ENCODE measurements at places on chromosomes 6 and 20.

DNA sequence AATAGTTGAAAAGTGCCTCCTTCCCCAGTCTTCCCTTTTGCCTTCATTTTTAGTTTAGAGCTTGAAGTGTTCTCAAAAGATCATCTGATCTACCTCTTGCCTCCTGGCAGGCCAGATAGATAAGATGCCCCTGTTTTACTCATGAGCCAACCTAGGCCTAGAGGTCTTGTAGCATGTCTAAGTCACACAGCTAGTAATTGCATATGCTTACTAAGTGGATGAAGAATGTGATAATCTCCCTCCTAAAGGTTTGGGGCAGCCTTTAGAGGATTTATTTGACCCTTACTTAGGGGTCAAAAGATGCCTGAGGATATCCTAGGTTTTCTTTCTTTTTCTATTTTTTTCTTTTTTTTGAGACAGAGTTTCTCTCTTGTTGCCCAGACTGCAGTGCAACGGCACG is 2.1 kb downstream of the C6orf141 start:
- no peak for DNase-seq

DNA sequence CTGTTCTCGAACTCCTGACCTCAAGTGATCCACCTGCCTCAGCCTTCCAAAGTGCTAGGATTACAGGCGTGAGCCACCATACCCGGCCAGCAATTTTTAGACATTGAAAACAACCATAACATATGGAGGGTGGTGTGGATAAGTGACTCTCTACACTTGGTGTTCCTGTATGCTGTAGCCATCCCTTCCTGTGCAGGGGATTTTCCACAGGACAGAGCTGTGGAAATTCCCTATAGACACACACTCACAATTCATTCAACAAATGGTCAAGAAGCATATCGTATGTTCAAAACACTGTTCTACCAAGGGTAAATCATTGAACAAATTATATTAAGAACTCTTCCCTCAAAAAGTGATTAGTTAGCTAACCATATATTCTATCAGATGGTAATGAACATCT is 6.3 kb downstream of the BTN2A1 start:
- no peak for DNase-seq

- DNase-seq, result no peak
Measured at GRCh38 chr6:131387562-131388447, 185.2 kb upstream of the ARG1 start.

DNA sequence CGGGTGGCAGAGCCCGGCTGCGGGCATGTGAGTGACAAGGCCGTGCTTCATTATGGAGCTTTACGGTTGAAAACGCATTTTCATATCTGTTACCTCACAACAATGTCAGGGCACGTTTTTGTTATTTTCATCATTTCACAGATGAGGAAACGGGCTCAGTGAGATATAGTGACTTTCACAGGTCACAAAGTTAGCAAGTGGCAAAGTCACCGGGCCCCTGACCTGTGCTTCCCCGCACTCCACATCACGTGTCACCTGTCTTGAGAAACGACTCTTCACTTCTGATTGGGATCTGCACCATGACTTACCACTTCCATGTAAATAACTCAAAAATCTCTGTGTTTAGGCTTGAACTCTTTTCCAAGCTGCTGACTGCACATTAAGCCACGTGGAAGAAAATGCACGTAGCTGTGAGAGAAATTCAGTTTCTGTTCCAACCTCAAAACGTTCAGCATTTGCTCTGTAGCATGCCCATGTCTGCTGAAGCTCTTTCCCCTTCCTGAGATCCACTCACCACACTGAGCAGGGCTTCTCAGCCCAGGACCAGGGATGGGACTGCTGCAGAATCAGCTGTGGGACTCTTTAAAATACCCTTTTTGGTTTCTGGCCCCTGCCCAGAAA is 107.2 kb downstream of the ARMC2 start:
- DNase-seq, result no peak

GRCh38 chr6:90859612-90860011 is 272.7 kb upstream of the MAP3K7 start:
- DNase-seq, result no peak

- DNase-seq, result peak; percentile 6
Measured at GRCh38 chr6:24274441-24275083, 83.3 kb downstream of the DCDC2 start.

DNA sequence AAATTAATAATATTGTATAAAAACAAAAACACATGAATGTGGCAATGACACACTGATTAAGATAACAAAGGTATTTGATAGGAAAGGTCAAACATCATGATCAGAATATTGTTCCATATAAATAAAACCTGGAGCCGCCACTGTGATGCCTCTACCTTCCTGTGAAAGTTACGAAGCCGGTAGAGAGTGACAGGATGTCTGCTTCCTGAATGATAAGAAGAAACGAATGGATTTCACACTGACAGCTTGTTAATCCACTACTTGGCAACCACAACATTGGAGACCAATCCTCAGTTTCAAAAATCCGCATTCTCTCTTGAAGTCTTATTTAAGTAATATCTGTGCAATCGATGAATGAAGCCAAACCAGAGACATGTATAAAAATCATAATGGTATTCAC is 315.1 kb downstream of the HDGFL1 start:
- no peak for DNase-seq

DNA sequence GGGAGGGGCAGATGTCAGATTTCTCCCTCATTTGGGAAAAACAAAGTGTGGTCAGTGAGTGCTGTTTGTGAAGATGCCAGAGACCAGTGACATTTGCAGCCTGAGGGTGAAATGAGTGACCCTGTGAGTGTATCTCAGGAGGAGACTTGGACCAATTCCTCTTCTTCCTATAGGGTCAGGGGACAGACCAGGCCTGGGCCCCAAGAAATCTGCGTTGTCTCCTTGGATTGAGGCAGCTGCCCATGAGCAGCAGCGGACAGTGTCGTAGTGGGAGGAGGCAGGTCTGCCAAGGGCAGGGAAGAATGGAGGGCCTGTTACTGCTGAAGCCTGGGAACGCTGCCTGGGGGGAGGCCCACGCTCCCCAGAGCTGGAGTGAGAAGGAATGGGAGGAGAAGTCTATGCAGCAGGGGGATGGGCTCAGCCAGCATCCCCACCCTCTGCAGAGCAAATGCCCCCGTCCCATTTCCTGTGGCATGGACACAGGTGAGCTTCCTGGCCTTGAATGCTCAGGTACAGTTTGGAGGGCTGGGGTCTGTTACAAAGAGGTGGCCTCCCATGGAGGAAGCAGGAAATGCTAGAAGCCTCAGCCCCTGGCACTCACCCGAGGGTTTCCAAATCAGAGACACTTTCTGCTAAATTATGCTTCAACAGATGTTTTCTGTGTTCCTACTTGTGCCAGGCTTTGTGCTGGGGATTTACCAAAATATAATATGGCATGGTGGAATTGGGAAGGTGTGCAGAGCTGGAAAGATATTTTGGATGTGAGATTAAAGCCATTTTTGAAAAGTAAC is 29.8 kb downstream of the DAAM2 start:
- DNase-seq, result no peak

GRCh38 chr20:12535316-12535715 is 473.5 kb upstream of the SPTLC3 start:
- no peak for DNase-seq

DNA sequence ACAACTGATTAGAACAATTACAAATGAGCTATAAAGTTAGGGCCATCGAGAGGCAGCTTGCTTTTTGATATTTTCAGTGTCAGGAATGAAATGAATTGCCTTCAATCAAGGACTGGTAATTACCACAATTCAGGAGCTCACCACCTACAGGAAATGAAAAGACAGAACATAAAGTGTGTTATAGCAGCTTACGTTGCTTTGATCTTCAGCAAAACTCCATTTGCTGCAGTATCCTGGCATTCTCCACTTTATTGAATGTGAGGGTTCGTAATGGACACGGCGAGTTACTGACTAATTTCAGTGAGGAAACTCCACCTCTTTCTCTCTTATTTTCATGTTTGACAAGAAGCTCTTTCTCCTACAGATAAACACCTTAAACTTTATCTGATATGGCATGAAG is 440.0 kb upstream of the HSF2 start:
- DNase-seq, result no peak

- DNase-seq, result no peak
Measured at GRCh38 chr6:128343706-128344105, 176.7 kb downstream of the PTPRK start.

- DNase-seq, result no peak
Measured at GRCh38 chr6:120230008-120230407, 880.4 kb upstream of the MAN1A1 start.

DNA sequence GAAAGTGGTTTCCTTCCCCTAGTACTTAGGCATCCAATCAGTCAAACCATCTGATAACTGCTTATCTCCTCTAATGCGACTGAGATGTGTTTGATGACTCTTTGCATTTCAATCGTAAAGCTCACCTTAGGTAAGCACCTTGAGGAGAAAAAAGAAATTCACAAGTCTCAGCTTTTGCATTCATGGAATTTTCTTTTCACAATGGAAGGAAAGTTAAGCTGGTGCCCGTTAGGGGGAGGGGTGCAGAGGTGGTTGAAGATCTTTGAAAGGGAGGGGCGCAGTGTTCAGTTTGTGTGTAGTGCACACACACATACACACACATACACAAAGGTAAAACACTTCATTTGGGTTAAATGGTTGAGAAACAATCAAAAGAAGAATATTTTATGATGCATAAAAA is 87.1 kb upstream of the SALL4 start:
- DNase-seq, result no peak

- DNase-seq, result no peak
Measured at GRCh38 chr6:155483858-155484257, 28.2 kb upstream of the NOX3 start.

GRCh38 chr6:449057-449430 is 57.5 kb downstream of the IRF4 start:
- no peak for DNase-seq

DNA sequence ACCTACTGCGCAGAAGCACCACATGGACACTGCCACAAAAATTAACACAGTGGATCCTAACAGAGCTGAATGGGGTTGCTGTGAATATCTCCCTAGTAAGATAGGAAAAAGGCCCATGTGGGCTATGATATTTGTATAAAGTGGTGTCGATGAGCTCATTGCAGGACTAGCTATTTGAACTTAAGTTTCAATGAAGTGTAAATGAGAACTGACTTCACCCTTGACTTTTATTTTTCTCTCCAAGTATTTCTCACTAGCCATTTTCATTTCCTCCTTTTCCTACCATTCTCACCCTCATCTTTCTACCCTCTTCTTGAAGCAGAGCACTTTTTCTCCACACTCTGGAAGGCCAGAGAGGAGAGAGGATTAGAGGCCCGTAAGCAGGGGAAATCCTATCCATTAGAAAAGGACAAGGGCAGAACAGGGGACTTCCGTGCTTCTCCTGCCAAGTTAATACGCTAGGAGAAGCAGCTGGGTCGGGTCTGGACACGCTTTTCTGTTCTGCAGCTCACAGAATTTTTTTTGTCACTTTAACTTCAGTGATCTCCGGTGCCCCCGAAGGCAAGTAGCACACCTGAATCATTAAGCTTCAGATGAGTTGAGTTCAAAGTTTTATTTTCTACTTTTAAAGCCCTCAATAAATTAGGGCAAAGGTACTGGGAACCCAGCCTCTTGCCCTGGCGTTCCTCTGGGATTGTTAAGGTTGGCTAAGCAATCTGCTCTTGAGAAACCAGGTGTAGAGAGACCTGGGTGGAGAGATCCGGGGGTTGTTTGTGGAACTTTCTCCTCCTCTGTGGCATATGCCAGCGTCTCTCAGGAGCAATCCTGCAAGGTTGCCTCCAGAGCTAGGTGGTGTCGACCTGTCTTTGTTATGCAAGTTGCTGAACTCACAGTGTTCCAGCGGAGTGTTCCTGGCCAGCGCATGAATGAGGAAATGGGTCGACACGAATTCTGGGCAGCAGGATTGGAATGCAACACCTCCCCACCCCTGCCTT is 56.2 kb upstream of the ARID1B start:
- DNase-seq, result no peak

- no peak for DNase-seq
Measured at GRCh38 chr20:58497724-58498469, 17.3 kb downstream of the APCDD1L start.

GRCh38 chr6:162050579-162050978 is 677.0 kb downstream of the PRKN start:
- DNase-seq, result no peak

DNA sequence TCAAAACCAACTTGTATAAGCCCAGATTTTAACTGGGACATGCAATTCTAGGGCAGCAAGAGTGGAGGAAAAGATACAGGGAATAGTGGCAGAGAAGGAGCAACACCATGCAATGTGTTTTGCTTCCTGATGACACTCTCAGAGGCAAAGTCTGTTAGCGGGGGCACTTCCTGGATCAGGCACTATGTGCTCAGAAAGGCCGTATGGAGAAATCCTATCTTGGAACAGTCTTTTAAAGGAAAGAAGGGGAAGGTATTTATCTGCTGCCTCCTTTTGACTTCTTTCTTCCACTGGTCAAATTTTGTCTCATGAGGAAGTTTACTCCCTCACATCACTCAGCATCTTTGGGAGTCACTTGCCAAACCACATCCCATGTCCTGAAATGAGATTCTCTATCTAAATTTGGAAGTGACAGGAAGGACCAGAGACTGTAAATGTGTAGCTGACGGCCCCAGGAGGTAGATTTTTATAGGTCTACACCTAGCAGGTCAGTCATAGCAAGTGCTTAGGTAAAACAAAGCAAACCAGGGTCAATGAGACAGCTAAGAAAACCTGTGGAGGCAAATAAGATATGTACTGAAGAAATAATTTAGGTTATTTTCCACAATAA is 91.7 kb upstream of the ELOVL5 start:
- no peak for DNase-seq

DNA sequence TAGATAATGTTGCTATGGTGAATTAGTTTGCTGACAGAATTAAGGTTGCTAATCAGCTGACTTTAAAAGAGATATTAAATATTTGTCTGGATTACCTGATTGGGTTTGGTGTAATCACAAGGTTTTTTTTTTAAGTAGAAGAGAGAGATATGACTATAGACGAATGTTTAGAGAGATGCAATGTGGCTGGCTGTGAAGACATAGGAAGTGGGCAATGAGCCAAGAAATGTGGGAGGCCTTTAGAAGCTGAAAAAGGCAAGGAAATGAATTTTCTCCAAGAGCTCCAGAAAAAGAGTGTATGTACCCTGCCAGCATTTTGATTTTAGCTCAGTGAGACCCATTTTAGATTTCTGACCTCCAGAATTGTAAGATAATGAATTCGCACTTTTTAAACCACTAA is 598.3 kb downstream of the PKHD1 start:
- no peak for DNase-seq

DNA sequence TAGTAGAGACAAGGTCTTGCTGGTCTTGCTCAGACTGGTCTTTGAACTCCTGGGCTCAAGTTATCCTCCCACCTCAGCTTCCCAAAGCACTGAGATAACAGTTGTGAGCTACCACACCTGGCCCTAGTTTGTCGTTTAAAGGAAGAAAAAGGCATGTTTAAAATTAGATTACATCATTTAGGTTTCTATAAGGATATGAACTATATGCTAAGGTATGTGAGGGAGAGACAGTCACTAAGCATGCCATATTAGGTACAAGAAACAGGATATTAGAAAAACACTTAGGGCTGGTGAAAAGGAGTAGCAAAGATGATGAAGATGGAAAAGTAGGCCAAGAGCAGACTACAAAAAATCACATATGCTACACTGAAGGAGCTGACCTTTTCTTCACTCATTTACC is 106.4 kb downstream of the ASCC3 start:
- no peak for DNase-seq
